Stimulated activated naive CD8-positive, alpha-beta T cell treated with anti-CD3 and anti-CD28 coated beads, Interleukin-15, amount 100 ng/mL, for 72 hours (primary cell): ENCODE measurements at places on chromosomes 1 and 21.
A peak's percentile ranks its signal among the peaks of the same experiment; 100 is the strongest.

DNA sequence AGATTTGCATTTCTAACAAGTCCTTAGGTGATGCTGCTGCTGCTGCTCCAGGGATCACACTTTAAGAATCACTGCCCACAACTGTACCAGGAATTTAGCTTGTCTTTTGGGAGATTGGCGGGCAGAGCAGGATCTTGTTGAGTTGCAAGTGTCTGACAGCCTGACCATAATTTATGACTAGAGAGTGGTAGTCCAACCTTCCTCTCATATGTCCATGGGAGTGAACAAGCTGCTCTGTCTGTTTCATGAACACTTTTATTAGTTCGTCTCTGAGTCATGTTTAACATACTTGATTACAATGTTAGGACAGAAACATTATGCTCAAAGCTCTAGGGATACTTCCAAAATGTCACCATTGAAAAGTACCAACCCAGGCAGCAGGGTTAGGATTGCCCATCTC, 169.6 kb downstream of the TGFB2 start:
- DNase-seq = no peak

DNA sequence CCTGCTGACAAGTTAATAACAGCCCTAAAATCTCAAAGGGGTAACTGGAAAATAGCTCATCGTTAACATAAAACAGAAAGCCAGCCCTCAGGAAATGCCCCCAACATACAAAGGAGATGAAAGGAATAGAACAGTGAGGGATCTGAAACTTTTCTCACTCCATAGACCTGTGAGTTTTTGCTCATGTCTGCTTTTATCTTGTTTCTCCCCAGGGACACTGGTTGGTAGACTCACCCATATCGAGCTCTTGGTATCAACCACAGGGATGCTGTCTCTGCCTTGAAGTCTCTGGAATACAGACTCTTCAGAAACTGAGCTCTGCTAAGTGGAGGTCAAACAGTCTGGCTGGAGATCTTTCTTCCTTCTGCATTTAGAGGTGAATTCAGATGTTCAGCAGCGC, 77.4 kb upstream of the CAMK1G start:
- DNase-seq = no peak

GRCh38 chr1:205317311-205317917, 4.1 kb downstream of the NUAK2 start:
- DNase-seq = no peak

DNA sequence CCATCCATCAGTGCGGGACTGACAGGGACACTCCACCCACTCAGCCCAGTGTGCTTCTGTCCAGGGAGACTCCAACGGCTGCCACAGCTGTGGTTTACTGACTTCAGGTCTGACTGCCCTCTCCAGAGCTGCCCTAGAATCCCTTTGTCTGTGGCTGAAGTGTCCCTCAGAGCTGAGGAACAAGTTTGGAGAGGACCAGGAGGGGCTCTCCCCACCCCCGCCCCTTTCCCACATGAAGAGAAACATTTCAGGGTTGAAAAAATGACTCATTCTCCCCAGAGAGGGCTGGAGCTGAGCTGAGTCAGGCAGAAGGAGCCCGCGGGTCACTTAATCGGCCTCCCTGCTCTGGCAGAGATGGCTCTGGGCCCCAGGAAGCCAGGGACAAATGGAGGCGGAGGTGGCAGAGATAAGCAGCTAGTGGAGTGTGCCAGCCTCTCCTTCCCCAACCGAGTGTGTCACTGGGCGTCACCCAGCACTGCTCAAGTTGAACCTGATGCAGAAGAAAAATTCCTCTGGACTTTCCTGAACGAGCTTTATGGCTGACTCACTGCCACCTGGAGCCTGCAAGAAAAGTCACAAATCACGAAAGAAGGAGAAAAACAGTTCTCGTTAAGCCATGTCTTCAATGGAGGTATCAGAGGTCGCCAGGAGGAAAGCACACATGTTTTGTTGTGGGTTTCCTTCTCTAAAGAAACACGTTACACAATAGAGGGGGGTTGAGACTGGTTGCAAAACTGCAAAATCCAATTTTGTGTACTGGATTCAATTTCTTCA, 34.3 kb upstream of the ECE1 start:
- DNase-seq = peak; percentile 63

- DNase-seq = no peak
Measured at GRCh38 chr1:224828691-224829090, 100.8 kb upstream of the DNAH14 start.

GRCh38 chr1:153288634-153289275, 24.0 kb downstream of the PGLYRP3 start:
- peak; percentile 21 for DNase-seq

- DNase-seq = no peak
Measured at GRCh38 chr1:182835806-182836205, 3.3 kb upstream of the DHX9 start.

- no peak for DNase-seq
Measured at GRCh38 chr1:210437781-210438180, 109.1 kb downstream of the HHAT start.

GRCh38 chr1:161198194-161198896, 509 bp downstream of the ADAMTS4 start:
- DNase-seq = no peak

GRCh38 chr1:232393010-232393409, 236.9 kb downstream of the SIPA1L2 start:
- DNase-seq = no peak

DNA sequence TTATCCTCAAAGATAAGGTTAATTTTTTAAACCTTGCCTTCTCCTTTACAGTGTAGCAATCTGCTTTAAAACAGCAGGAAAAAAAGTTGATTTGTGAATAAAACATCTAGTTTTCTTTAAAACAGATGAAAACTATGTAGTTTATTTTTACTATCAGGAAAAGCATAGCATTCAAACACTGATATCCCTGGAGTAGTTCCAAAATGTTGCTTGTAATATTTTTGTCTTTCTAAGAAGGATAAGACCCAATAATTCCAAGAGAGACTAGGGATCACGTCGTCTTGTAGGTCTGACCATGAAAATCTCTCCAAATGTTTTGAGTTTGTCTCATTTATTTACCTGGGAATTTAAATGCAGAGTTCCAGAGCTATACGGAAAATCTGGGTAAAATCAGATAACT, 204.0 kb downstream of the NTNG1 start:
- DNase-seq = no peak

DNA sequence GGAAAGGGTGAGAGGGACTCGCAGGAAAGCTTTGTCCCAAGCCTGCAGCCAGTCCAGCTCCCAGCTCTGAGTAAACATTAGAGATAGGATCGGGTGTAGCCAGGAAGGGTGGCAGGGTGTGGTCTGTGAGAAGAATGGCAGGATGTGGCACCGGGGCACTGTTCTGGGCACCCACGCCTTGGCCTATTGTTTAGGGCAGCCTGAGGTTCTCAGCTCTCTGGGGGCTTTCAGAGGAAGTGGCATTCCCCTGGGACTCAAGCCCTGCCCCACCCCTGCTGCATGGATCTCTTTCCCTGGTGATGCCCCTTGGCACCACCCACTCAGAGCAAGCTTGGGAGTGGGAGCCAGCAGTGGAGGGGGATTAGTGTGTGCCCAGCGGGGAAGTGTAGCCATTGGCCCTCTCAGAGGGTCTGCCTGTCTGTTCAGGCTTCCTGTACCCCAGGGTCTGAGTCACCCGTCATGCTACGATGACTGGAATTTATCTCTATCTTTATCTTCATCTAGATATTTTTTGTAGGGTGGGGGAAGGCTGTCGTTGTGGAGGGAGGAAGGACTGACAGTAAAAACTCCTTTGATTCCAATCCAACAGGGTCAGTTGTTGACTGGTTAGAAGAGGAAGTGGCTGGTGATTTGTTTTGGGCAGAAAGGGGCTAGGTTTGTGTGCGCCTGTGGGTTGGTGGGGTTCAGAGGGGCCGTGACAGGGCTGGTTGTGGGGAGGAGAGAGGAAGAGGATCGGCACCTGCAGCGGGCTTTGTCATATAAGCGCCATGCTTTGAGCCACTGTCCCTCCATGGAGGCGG, 31.6 kb downstream of the SOX13 start:
- DNase-seq = no peak

DNA sequence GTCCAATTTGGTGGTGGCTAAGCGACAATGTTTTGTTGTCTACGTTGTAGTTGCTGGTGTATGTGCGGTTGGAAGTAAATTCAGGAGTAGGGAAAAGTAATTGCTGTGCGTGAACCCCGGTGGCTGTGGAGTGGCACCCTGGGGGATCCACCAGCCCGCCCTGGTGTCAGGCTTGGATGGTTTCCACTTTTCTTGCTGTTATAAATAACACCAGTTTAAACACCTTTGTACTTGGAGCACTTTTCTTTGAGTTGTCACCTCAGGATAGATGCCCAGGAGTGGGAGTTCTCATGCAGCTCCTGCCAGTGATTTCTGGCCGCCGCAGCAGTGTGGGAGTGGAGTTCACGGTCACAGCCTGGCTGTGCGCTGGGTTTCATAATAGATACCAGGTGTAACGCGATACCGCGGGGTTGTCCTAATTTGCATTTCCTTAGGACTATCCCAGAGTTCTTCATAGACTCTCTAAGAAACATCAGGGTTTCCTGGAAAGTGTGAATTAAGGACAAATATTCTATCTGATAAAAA, 12.8 kb upstream of the TMEM200B start:
- DNase-seq = no peak

GRCh38 chr1:151714820-151715725, 1.5 kb downstream of the CELF3 start:
- DNase-seq = no peak

DNA sequence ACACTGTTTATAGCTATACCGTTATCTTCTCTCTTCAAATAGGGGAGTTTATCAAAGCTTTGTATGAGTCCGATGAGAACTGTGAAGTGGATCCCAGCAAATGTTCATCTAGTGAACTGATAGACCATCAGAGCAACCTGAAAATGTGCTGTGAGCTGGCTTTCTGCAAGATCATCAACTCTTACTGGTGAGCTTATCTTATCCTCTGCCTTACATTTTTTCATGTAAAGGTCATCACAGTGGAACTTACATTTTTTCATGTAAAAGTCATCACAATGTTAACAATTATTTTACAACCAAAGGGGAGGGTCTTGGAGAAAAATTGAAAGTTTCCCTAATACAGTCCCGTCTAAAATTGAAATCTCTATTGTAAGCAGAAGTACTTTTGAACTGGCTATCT, 45.2 kb downstream of the CLEC20A start:
- no peak for DNase-seq

GRCh38 chr1:51247499-51247898, 11.4 kb downstream of the RNF11 start:
- no peak for DNase-seq

- no peak for DNase-seq
Measured at GRCh38 chr1:230236301-230237008, 169.4 kb downstream of the GALNT2 start.

GRCh38 chr1:222171005-222171404, 376.9 kb downstream of the HHIPL2 start:
- no peak for DNase-seq

- DNase-seq = no peak
Measured at GRCh38 chr1:214295934-214296333, 15.0 kb downstream of the SMYD2 start.

DNA sequence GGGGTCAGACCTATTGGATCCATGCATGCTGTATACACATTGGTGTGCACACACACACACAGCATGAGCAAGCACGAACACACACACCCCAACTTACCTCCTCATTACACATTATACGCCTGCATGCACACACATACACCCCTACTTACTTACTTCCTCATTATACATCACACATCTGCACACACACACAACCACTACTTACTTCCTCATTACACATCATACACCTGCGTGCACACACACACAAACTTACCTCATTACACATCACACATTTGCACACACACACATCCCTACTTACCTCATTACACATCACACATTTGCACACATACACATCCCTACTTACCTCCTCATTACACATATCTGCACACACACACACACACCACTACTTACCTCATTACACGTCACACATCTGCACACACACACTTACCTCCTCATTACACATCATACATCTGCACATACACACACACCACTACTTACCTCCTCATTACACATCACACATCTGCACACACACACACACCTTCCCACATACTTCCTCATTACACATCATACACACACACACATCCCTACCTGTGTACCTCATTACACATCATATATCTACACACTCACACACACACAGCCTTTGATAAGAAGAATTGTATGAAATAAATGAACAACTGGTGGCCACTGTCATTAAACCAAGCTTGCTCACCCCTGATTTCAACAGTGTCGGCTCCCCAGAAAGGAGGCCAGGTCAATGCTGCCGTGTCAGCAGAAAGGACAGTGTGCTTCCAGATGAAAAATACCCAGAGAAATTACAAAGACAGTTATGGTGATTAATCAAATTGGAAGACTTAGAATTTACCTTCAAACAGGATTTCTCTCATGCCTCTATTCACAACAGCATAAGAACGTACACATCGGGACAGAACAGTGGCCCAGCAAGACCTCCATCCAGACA, 117.8 kb downstream of the SETD4 start:
- DNase-seq = no peak

GRCh38 chr1:43990271-43991199, 864 bp upstream of the CCDC24 start:
- DNase-seq = no peak

GRCh38 chr1:199279872-199280645, 641.2 kb downstream of the PTPRC start:
- DNase-seq = no peak
